ENCODE measurements at places on chromosomes 7 and 10.

DNA sequence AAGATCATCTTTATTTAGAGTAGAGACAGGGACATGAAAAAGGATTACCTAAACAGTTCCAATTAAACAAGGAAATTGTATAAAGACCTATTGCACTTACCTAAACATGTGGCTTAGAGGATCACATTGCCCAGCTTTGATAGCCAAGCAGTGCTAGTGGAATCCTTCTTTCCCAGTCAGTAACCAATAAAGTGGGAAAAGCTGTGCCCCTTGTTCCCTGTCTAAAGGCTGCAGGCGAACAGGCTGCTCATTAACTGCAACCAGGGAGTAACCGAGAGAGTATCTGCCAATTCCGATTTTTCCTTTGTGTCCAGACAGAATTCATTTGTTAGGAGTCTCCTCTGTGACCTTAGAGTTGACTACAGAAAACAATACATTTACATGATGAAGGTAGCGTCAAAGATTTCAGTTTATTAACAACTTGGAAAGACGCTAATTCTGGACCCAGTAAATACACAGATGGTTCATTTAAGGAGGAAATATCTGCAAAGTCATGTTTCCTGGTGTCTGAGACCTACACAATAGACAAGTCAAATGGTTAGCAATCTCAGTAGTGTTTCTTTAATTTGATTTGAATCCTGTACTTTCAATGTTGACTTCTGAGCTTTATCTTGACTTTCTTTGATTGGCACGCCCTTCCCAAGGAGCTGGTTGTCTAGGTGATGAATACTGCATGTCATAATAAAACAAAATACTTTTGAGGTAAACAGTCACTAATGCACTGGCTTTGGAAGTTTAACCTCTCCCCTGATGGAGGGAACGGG, 57.3 kb upstream of the MET start:
- no peak for DNase-seq

GRCh38 chr7:55127135-55127551, 108.3 kb downstream of the EGFR start:
- DNase-seq: no peak

- peak; percentile 14 for DNase-seq
Measured at GRCh38 chr7:155198196-155198892, 99.3 kb upstream of the INSIG1 start.

DNA sequence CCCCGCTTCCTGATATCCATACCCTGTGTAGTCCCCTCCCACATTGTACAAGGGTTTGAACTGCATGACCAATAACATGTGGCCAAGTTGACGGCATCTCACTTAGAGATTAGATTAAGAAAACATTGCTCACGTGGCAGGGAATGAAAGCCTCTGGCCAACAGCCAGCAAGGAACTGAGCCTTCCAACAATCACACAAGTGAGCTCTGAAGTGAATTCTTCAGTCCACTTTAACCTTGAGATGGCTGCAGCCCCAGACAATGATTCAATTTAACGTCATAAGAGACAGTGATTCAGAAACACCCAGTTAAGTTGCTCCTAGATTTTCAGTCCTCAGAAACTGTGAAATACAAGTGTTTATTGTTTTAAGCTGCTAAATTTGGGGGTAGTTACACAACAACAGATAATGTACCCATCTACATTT, 165.9 kb upstream of the PLXNA4 start:
- no peak for DNase-seq

DNA sequence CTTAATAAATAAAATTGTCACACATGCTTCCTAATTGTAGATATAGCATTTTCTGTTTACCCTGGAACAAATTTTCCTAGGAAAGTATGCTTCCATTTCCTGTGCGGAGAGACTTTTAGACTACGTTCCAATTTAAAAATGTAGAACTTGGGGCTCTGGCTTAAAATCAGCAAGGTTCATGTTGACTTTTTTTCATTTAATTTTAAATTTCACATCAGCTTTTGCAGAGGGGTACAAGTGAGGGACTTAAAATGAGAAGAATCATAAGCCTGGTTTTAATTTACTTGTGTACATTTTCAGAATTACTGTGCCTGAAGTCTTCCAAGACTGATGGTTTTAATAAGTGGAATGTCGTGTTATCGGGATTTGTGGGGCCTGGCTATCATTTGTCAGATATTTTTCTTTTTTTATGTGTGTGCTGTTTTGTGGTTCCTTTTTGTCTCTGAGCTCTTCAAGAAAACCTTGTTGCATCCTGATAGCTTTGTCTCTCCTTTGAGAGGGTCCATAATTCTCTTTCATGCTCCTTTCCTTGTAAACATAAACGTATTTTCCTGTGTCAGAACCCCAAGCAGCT, 8.8 kb upstream of the ATRNL1 start:
- no peak for DNase-seq

- DNase-seq: no peak
Measured at GRCh38 chr7:22633954-22634474, 93.0 kb upstream of the IL6 start.

DNA sequence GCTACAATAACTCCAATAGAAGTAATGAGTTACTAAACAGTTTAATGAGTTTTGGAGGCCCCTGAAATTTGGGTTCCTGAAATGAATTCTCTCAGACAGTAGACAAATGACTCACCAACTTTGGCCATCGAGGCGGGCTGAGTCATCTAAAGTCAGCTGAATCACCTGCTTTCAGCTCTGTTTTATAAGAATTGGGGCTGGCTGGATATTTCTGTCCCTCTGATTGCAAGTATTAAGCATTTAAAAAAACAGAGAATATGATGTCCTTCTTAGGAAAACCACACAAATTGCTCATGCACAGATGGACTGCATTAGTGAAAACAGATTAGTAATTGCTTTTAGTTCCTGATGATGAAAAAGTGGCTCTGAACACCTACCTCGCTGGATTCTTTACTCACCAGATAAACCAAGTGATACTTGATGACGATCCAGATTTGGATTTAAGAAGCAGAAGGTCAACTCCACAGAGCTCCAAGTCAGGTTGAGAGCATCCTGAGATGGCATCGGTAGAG, 59.1 kb downstream of the ZNF365 start:
- no peak for DNase-seq

DNA sequence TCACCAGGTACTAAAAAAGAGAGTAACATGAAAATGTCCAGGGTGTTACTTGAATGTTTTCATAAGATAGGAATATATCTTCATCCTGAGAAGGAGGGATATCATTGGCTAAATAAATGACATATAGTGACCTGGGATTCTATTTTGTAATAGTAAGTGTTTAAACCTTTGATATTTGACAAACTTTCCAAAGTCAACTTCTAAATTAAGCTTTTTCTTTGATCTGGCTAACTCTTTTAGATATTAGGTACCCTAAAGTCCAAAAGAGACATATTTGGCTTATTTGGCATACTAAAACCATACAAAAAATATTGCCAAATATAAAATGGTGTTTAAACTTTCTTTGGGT, 22.4 kb upstream of the CREB3L2 start:
- no peak for DNase-seq

DNA sequence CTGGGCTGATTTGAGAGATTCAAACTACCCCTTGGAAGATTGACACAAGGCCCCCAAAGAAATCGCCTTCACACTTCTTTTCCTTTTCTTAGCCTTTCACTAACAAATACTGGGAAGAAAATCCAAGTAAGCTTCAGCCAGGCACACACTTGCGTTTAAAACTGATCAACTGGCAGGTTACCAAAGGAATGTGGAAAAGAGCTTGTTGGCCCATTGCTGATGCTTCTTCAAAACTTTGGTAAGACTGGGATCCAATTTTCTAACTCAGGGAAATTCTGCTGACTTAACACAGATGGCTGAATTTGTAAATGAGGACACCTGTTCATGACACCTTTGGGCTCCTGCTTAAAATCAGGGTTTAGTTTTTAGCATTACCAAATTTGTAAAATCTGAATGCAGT, 464.5 kb upstream of the GALNT17 start:
- DNase-seq: no peak

DNA sequence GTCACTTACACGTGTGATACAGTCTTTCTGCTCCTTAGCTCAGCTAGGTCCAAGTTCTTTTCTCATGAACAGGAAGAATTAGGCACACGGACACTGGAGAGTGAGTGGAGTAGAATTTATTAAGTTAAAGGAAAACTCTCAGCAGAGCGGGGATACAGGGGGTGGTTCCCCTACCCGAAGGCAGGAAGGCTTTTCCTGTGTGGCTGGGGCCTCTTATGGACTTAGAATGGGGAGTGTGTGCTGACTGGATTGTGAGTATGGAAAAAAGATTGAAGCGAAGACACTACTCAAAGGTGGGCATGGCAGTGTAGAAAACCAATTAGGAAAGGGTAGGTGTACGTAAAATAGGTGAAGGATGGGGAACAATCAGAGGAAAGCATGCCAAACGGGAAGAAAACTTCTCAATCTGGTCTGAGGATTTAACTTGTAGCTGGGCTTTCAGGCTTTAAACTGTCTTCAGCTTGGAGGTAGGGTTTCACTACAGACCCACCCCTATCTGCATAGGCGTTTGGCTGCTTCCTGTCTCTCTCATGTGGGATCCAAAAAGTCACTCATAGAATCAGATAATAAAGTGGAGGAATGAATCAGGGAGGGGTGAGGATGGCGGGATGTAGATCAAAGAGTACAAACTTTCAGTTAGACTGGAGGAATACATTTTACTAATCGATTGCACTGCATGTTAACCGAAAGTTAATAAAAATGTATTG, 104.2 kb downstream of the ANKRD7 start:
- no peak for DNase-seq
